NCI-H2171 (cell line): ENCODE measurements at places on chromosomes 12 and 14.
A peak's percentile ranks its signal among the peaks of the same experiment; 100 is the strongest.

DNA sequence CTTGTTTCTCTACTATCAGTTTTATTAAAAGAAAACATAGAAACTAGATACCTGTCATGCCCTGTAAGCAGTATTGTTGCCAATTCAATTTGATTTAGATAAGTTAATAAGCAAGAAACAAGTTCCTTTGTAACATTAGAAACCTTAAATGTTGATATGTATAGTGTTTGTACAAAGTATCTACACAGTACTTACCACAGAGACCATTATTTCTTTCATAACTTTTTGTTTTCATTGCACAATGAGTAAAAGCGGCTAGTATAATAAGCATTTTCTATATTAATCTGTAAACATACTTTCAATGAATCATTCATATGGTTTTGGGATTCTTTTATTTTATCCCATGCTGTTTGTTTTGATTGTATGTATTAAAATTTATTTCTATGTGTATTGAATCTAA lies 305.1 kb downstream of the TTC6 start:
- no peak for DNase-seq

GRCh38 chr14:84029720-84030119 lies 1500.2 kb upstream of the FLRT2 start:
- no peak for DNase-seq

DNA sequence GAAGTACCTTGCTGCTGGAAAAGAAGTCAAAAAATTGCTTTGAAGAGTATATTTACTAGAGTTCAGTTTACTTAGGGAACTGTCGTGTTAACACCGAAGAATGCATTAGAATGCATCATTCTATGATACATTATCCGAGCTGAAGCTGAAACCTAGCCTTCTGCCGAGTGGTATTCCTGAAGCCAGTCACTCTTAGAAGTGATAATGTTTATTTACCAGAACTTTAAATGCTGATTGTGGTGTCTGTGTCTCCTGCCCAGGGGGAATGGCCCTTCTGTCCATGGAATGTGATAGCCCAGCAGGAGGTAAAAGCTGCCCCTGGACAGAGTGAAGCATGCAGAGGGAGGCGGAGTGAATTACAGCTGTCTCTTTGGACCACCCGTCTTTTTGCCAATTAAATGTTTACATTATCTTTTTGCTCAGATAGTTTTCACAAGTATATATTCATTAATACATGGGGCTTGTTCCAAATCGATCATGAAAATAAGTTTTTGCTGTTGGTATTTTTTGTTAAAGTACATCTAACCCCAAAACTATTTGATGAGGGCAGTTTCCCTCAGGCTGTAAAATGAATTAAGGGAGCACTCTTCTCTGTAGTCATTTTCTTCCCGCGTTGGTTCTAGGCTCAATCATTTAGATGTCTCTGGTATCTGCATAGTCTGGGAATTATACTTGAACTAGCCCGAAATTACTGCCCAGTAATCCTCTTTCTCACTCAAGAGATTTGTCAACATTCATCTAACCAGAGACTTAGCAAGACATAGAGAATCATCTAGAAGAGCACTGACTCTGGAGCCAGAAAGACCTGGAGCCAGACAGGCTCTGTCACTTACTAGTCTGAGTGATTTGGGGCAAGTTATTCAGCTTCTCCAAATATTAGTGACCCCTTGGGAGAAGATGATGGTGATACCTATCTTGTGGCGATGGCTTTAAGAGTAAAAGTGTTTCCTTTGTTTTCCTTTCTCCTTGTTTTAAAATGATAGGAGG lies 147.6 kb downstream of the CRADD start:
- DNase-seq, result no peak

DNA sequence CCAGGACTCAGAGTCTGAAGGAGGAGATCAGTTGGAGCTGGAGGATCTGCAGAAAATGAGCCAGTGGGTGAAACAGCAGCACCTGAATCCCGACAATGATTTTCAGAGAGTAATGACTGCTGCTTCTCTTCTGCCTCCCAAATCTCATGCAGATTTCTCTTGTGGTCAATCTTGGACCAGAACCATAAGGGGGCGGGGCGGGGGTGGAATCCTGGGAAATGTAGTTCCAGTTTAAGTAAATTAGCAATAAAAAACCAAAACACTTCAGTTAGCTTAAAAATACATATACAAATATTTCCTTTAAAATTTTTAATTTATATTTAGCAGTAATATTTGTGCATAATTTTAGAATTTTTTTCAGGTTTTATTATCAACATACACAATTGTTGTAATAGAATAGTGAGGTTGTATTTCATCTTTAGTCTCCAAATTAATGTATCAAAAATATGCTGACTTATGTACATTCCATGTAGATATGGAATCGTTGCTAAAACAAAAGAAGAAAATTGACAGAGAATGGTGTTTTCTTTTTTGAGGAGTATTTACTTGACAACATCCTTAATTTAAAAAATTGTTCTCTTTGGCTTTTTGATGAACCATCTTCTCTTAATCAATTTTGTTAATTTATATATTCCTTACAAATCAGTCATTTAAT lies 223.5 kb upstream of the SYT10 start:
- DNase-seq, result no peak

DNA sequence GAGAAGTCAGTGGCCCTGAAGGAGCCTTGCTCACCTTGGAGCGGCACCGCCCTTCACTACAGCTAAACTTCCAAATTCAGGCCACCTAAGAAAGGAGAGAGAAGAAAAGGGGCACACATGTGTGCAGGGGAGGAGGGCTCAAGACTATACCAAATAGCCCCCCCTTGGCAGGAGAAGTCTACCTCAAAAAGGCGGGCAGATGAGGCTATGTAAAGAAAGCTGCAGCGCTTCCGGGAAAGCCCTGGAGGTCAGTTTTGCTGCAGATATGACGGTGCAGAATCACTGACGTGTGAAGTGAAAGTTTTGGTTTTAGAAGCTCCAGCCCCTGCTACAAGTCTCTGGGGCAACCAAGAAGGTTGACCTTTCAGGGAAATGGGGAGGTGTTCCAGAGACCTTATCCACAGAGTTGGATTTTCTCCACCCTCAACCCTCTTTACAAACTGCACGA lies 48.2 kb upstream of the PNMA1 start:
- DNase-seq, result no peak

DNA sequence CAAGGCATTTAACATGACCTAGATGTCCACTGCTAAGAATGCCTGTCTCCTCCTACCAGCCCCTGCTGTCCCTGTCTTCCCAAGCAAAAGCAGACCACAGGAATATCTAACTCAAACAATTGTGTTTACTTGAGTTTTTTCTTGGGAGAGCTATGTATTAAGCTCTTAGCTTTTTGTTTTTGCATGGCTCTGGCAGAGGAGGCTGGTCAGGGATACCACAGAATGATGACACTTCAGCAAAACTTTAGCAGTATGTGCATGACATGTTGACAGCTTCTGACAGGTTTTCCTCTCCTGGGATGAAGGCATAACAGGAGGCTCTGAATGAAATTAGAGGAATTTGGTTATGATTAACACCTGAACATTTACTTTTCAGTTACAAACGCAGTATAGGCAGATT lies 6.9 kb downstream of the TMBIM6 start:
- DNase-seq, result no peak

DNA sequence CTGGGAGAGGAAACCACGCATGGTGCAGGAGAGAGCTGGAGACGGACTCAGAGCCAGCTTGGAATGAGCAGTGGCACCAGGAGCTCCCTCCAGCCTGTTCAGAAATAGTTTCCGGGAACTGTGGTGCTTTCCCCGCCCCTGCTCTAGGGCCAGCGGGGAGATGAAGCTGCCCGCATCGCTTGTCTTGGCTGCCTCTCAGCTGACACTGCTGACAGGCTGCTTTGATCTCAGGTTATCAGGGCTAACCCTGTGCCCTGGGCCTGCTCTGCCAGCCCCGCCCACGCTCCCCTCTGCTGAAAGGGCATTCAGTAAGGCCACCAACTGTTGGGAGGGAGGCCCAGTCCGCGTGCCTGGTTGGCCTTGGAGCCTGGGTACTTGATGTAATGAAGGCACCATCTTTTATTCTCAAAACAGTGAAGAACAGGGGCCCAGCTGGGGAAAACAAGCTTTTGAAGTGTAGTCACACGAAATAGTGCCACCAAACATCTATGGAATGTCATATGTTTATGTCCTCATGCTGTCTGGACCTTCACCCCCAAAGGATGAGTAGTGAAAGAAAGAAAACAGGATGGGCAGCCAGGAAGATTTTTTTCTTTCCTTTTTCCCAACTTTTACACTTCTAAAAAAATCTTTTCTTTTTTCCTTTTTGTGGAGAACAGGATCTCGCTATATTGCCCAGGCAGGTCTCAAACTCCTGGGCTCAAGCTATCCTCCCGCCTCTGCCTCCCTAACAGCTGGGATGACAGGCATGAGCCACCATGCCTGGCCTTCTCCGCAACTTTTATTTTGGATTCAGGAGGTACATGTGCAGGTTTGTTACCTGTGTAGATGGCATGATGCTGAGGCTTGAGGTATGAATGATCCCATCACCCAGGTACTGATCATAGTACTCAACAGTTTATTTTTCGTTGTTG lies 115.9 kb upstream of the TBX3 start:
- DNase-seq, result no peak

- DNase-seq, result peak; percentile 17
Measured at GRCh38 chr14:56821177-56821576, 10.9 kb upstream of the OTX2 start.

DNA sequence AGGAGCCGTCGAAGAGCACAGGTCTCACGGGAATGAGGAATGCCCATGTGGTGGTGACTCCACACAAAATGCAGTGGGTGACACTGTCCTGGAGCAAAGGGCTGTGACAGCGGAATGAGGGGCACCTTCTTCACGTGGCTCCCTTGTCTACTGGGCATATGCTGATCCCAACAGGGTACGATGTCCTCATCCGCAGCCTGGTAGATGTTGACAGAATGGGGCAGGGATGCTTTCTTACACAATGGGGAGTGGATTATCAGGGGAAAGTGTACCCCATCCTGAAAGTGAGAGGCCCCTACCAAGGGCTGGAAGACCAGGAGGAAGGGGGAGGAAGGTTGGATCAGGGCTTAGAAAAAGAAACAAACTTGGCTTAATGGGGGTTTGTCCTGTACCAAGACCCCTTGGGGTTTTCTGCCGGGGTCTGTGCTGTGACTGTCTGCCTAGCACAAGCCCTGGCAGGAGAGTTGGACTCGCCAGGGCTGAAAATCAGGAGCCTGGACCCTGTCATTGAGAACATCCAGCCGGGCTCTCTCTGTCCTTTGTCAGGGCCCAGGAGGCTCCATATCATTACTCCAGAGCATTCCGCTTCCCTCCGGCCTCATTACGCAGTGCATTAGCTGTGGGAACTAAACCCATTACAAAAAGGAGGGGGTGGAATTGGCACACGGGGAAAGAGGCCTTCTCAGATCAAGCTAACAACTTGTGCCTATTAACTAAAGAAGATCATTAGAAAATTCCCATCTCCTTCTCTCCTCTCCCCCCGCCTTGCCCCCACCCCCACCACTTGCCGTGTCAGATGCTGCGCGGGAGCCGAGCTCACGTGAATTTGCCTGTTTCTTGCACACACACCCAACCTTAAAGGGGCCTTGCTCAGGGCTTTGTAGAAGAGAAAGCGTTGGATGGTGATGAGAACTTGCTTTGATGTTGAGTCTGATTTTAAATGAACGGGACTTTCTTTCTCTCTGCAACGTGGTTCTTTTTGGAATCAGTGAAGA lies 171.8 kb upstream of the PARP11 start:
- DNase-seq, result no peak

GRCh38 chr12:92292016-92292415 lies 146.4 kb upstream of the BTG1 start:
- DNase-seq, result no peak

DNA sequence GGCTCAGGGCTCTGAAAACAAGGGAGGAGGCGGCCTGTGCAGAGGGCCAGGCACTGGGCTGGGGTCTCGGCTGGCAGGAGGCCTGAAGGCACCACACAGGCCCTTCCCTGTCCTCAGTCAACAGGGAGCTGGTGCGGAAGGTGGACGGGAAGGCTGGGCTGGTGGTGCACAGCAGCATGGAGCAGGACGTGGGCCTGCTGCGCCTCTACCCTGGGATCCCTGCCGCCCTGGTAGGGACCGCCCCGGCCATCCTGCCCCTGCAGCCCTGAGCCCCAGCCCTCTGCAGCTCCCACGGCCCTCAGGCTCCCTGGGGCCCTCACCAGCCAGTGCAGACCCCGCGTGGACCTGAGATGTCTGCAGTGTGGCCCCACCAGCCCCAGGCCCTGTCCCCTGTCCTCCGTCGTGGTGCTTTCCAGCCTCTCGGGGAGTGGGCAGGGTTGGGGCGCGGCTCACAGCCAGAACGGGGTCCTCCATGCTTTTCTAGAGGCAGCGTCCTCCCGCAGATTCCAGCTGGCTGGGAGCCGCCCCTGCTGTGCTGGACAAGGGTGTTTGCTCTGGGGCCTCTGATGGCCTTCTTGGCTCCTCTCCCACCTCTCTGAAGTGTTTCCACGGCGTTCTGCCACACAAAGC lies 18.1 kb downstream of the ASPG start:
- DNase-seq, result no peak

- no peak for DNase-seq
Measured at GRCh38 chr12:106643000-106643399, 60.2 kb downstream of the RFX4 start.

GRCh38 chr14:100292301-100292775 lies 13.9 kb downstream of the SLC25A29 start:
- no peak for DNase-seq

- no peak for DNase-seq
Measured at GRCh38 chr12:93019975-93020630, 91.0 kb upstream of the EEA1 start.

DNA sequence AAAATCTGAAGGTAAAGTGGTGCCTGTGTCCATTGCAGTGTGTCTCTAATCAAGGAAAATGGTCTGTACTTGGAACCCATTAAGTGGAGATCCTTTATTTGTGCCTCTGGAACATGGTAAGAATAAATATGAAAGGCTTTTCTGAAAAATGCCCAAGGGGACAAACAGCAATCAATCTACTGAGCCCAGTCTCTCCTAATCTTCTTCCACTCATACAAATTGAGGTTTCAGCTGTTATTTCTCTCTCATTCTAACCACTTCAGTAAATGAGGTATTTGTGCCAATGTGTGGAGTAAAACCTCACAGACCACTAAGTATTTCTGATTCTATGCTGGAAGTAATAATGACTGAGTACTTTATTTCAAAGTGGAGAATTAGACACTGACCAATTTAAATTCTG lies 82.3 kb upstream of the ST8SIA1 start:
- DNase-seq, result no peak

- DNase-seq, result no peak
Measured at GRCh38 chr12:7012024-7012607, 6.2 kb downstream of the LPCAT3 start.

DNA sequence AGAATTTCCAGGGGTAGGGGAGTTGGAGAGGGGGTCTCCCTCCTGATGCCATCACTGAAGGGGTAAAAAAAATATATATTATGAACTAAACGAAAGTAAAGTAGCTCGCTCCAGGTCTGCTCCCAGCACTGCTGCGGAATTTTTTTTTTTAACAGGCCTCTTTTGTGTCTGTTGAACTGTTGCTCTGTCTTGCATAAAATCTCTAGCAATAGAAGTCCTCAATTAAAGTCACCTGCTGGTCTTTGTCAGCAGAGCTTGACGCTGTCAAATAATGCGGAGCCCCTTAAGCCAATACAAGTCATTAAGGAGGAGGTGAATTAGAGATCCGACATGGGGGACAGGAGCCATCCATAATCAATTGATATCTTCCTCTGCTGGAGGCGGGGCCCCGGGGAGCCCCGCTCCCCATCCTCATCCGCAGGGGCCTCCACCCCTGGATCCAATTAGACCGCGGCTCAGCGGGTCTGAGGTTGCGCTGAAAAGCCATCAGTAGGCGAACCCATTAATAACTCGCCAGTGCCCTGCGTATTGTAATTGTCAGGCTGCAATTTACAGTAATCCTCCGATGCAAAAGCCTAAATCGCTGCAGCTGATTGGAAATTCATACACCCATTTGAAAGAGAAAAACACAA lies 85.6 kb downstream of the DICER1 start:
- no peak for DNase-seq
